ENCODE measurements at places on chromosomes 6 and 20. TPM values are rescaled to one million over a fixed set of nuclear protein-coding genes. Genes with fewer than 3 reads are reported as not detected.

The PKHD1 gene
- not detected for total RNA-seq

The MYL9 gene
- total RNA-seq: 20.3 TPM

The TCEA2 gene
- 34.2 TPM for total RNA-seq

DNA sequence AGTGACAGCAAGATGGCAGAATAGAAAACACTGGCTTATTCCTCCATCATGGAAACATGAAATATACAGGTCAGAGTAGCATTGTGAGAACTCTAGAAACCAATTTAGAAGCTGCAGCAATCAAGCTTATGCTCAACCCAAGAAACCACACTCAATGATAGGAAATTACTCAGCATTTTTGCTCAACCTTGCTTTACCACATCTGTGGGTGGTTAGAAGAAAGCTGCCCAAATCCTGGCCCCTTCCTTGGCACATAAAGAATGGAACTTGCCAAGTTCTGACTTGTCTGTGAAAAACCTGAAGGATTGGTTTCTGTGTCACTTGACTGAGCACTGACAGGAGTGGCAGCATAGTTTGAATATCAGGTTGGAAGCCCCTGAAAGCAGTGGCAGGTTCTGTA lies 108.0 kb upstream of the MOCS1 start:
- DNase-seq: no peak

DNA sequence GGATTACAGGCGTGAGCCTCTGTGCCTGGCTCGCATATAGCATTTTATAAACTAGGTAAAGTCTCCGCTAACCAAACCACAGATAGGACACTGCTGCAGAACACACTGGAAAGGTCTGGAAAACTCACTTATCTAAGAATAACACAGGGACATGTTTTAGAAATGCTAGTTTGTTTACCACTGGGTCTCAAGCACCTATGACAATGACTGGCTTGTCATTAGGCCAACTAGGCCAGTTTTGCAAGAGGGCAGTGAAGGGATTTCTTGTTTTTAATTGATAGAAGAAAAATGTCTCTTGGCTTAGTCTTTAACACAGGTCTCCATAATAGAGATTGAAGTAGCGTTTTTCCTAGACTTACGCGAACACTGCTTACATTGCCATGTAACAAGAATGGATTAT lies 201.4 kb downstream of the TMEM242 start:
- DNase-seq: no peak

DNA sequence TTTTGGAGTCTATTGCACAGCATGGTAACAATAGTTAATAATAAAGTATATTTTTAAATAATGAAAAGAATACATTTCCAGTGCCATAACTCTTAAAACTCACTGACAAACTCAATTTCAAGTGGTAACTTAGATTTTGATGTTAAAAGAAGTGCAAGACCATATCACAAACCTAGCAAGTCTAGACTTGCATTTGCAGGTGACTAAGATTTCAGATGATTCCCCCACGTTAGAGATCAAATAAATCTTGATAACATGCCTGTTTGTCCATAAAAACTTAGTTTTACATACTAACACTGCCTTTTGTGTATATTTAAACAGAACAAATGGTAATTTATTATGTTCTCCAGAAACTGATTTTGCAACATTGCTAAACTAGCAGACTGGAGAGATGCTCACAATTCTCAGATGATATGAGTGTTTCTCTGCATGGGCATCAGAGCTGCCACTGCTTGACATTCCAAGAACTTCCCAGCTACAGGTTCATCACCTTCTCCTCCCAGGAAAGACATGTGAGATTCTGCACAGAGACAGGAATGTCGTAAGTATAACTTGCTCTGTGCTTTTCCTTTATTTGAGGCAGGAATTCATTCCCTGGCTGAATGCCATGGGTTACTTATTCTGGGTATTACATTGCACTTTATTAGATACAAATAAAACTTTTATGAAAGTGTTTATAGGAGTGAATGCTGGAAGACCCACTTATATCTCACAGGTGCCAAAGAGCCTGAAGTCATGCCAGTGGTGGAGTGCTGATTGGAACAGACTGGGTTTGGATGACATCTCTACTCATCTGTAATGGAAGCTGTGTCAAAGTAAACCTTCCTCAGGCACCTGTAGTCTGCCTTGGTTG lies 160.2 kb upstream of the FOXA2 start:
- no peak for DNase-seq

DNA sequence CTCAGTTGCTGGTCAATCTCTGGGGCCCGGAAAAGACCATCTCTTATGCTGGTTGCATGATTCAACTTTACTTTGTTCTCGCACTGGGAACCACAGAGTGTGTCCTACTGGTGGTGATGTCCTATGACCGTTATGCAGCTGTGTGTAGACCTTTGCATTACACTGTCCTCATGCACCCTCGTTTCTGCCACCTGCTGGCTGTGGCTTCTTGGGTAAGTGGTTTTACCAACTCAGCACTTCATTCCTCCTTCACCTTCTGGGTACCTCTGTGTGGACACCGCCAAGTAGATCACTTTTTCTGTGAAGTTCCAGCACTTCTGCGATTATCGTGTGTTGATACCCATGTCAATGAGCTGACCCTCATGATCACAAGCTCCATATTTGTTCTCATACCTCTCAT lies 4.3 kb downstream of the OR2J3 start:
- no peak for DNase-seq

- no peak for DNase-seq
Measured at GRCh38 chr6:7215798-7216231, 97.2 kb downstream of the SSR1 start.
